Stimulated activated CD8-positive, alpha-beta memory T cell treated with anti-CD3 and anti-CD28 coated beads, Interleukin-15, amount 100 ng/mL, for 4 hours (primary cell): ENCODE measurements at places on chromosomes 2 and 18.

DNA sequence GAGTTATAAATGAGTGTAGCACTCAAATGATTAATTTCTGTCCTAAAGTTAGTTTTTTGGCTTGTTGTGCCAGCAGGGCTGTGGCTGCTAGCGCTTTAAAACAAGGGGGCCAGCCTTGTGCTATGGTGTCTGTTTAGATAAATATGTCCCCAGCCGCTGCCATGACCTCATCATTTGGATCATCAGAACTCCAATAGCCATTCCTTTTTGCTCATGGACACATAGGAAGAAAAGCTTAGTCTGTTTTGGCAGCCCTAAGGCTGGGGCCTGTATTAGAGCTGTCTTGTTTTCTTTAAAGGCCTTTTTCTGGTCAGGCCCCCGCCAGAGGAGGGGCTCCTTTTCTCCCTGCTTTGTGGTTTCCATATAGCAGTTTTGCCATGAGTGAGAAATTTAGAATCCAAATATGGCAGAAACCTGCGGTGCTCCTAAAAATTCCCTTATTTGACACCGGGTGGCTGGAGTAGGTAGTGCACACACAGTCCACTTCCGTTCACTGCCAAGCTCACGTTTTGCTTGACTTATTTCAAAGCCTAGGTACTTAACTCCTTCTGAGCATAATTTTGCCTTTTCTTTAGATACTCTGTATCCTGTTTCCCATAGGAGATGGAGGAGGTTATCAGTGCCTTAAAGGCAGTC, 60.4 kb upstream of the SLC35G4 start:
- no peak for DNase-seq

DNA sequence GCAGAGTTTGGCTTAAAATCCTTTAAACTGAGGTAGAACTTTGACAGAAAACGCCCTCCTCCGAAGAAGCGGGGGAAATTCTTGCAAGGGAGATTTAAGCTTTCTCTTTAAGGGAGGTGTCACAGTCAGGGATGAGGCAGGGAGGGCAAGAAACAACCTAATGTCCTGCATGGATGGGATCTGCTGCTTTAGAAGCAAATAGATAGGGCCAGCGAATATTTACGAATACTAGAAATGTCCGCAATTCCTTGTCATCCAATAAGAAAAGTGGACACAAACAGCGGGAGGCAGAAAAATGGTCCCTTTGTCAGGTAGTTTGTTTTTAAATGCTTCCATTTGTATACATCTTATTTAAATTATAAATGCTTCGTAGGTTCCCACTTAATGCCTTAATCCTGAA, 12.0 kb downstream of the MEIS1 start:
- DNase-seq: no peak

GRCh38 chr2:103887625-103888024, 966.3 kb upstream of the POU3F3 start:
- no peak for DNase-seq

GRCh38 chr2:80737047-80737446, 432.5 kb upstream of the LRRTM1 start:
- DNase-seq: no peak

DNA sequence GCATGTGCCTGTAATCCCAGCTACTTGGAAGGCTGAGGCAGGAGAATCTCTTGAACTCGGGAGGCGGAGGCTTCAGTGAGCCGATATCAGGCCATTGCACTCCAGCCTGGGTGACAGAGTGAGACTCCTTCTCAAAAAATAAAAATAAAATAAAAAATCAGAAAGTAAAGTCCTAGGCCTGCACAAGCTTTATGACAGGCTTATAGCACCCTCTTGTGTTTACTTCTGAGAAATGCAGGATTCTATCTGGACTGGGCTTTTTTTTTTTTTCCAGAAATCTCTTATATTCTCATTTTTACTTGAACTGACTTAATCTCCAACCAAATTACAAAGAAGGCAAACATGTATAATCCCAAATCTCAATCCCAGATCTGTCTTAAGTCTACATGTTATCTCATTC, 26.1 kb upstream of the REG3G start:
- no peak for DNase-seq
